ENCODE measurements at places on chromosomes 1 and 21.

GRCh38 chr1:232038706-232039677 is 412.4 kb downstream of the DISC1 start:
- no peak for DNase-seq

DNA sequence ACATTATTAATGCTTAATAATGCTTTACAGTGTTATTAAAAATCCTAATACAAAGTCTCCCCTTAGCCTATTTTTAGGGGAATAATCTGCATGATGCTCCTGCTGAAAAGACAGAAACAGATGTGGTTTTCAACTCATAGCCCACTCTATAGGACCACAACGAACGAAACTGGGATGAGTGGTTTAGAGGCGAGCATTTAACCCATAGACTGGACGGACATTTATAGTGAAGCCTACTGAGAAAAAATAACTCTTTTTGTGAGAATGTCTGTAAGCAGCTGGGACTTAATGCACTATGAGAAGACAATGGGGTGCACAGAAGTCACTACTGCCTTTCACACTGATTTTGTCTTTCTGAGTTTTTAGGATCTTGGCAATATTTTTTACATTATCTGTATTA is 1599.6 kb upstream of the B3GALT2 start:
- no peak for DNase-seq

- no peak for DNase-seq
Observed at GRCh38 chr1:52454779-52455178, 50.4 kb downstream of the PRPF38A start.

GRCh38 chr1:60583696-60584095 is 498.7 kb upstream of the NFIA start:
- no peak for DNase-seq

DNA sequence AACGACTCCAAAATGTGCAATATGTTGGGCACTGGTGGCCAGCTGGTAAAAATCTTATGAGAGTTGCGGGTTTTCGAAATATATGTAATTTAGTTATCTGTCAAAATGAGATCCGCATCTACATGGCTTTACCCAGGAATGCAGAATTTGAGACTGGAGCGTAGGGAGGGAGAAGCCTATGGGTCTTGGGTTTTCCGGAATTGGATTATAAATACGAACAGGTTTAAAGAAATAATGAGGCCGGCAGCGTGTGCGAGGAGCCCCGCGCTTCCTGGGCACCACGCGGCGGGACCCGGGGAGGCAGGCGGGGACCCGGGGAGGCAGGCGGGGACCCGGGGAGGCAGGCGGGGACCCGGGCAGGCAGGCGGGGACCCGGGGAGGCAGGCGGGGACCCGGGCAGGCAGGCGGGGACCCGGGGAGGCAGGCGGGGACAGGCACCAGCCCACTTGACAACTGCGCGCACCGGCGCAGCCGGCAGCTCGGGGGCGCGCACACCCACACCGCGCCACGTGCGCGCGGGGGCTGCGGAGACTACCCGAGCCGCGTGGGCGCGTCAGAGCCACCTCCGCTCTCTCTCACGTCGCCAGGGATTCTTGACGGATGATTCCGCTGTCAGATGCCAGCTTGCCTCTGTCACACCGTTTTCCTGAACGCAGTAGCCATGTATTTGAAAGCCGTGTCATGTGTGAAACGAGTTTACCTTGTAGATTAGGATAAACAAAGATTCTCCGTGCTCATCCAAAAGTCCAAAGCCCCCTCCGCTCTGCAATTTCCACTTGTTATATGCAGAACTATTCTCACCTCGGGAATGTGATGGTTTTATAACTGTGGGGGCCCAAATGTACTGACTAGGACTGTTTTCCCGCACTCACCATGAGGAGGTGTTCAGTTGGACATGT is 54.3 kb upstream of the HNRNPU start:
- DNase-seq = no peak

DNA sequence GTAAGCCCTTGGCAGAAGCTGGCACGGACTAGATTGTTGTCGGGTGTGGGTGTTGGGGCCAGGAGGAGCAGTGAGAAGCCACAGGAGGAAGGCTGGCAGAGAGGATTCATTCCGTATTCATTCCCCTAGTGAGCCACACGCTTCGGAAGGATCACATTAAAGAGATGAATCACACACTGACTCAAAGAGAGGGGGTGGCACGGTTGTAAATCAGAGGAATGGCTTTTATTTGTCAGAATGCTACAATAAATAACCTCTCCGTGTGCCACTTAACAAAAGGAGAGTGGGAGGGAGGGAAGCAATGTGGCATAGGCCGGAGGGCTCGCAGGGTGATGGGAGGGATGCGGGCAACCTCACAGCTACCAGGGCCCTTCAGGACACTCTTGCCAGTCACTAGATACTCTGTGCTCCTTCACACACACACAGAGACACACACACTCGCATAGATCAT is 135.5 kb downstream of the HIVEP3 start:
- DNase-seq = no peak
